ENCODE measurements at places on chromosomes 2 and 18.

GRCh38 chr2:19072161-19072560 is 286.3 kb downstream of the OSR1 start:
- DNase-seq = no peak

DNA sequence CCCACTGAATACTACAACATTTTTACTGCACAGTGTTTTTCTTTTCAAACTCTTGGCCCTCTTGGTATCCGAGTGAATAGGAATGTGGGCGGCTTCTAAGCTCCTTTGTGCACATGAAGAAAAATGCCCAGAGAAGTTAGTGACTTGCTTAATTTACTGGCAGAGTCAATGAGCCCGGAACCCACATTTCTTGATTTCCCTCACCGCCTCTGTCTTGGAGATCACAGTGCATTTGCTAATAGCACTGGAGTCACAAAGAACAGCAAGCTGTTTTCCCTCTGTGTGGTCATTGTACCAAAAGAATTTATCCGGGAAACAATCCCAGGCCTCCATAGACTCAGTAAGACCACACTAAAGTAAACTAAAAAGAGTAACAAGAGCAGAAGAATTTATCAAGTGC is 18.9 kb downstream of the STON1 start:
- DNase-seq = no peak

DNA sequence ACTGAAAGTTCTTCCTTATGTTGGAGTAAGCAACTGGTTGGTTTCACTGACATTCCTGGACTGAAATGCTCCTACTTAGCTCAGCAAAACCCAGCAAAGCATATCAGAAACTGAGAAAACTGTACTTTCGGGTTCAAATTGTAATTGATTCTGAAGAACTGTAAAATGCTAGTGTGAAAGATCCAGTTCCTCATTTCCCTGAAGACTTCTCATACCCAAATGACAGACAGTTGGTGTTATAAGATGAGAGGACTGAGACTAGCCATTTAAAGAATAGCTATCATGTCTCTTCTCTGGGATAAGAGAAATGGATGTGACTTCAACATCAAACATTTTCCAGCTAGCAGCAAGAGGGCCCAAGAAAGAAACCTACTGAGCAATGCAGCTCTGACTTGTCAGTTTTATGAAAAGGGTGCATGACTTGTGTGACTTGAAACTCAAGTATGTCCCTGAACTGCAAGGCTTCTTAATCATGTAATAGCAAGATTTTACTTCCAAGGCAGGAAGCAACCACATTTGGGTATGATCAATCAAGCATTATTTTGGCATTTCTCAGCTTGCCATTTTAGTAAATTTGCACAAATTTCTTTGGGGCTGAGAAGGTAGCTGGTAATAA is 420.3 kb upstream of the MMADHC start:
- no peak for DNase-seq

- DNase-seq = no peak
These were observed 490.0 kb downstream of the TXNL1 start for GRCh38 chr18:56148373-56148772.

DNA sequence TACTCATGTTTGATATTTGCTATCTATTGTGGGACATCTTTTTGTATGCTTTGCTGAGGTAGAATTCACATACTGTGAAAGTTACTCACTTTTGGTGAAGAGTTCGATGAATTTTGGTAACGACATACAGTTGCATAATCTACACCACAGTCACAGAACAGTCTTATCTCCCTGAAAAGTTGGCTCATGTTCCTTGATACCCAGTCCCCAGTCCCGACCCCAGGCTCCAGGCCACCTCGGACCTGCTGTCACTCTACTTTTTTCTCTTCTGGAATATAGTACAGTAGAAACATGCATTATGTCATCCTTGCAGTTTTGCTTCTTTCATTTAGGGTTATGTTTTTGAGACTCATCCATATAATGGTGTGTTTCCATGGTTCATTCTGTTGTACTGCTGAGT is 191.7 kb downstream of the FAM210A start:
- no peak for DNase-seq

- no peak for DNase-seq
These were observed 306.2 kb downstream of the SETBP1 start for GRCh38 chr18:44986933-44987332.

DNA sequence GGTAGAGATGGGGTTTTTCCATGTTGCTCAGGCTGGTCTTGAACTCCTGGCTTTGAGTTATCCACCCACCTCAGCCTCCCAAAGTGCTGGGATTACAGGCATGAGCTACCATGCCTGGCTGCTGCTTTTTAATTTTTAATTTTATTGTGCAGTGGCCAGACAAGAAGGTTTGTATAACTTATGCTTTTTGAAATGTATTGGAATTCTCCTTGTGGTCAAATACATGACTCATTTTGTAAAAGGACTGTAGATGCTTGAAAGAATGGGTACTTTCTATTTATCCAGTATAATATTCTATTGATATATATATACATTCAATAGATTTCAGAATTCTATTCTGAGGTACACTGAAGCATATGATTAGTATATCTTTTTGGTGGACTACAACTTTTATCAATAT is 82.6 kb upstream of the ST3GAL5 start:
- no peak for DNase-seq

DNA sequence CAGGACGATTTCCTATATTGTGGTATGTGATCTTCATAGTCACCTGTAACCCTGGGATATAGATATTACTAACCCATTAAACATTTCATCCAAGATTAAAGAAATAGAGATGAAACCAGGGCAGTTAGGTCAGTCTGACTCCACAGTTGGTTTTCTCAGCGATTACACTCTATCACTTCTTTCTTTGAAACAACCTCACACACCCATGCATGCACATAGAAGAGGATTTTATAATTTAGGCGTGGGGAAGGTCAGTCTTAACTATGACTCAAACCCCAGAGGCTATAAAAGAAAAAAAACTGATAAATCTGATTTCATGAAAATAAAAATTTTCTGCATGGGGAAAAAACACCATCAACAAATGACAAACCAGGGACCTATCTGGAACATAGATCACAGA is 54.2 kb downstream of the BCL2 start:
- no peak for DNase-seq

DNA sequence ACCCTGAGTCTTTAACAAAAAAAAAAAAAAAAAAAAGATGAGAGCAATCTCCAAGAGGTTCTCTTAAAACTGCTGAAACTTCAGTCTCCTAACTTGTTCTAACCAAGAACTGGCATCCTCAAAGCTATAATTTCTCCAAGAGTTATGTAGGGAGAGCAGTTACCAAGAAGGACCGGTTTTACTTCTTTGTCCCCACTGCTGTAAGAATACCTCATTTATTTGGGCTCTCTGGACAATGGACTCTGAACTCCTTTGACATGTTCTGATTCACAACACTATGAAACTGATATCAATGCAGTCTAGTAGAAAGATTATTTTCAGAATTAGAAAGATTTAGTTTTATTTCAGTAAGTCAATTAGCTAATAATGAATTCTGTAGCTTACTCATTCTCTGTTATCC is 84.5 kb upstream of the DTNB start:
- DNase-seq = no peak

GRCh38 chr2:101080211-101081068 is 70.7 kb downstream of the TBC1D8 start:
- no peak for DNase-seq

DNA sequence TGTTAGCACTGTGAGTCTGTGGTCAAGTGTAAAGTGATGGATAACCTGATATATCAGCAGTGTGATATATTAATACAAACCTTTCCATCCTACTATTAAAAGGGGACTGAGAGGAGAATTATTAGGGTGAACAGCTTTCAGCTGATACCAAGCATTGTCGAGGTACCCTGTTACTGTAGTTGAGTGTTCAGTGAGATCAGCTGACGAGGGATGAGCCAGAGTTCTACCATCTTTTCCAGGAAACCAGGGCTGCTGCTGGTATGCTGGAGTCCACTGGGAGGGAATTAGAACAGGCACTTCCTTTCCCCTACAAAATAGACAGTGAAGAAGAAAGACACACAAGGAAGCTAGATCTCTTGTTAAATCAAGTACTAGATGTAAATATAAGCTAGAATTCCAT is 408 bp downstream of the IL18RAP start:
- no peak for DNase-seq

DNA sequence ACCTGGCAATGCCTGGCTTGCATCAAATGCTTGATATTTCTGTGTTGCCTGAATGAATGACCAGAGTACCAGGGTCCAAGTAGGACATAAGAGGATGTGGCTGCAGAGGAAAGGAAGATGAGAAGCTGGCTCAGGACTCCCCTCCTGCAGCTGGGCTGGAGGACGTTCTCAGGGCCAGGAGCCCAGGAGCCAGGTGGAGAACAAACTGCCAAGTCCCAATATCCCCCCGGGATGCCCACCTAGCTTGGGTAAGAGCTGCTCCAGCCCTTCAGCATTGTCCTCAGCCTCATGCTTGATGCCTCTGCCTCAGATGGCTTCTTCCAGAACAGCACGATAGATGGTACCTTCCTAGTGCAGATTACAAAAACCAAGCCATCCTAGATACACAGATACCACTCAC is 8.6 kb upstream of the ATP6V1B1 start:
- no peak for DNase-seq

GRCh38 chr2:233481368-233482142 is 85.0 kb downstream of the USP40 start:
- DNase-seq = peak; percentile 42

- DNase-seq = no peak
These were observed 169.8 kb downstream of the PID1 start for GRCh38 chr2:229101314-229101713.

DNA sequence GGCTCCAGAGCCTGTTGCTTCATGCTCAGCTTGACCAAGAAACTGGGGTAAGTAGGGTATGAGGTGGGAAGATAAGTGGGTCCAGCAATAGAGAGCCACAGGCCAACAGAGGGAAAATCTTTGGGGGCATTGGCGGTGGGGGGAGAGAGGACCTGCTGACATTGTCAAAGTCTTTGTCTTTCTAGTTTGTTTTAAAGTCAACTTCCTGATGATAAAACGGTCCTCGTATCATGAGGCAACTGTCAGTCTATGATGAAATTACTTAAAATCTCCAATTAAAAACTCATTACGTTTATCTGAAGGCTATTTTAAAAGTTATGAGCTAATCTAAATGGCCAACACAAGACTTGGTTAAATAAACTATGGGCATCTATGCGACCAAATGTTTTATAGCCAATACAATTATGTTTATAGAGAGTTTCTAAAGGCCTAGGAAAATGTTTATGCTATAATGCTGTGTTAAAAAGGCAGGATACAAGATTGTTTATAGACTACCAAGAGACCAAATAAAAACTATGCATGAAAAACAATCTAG is 84.4 kb upstream of the CD28 start:
- no peak for DNase-seq

DNA sequence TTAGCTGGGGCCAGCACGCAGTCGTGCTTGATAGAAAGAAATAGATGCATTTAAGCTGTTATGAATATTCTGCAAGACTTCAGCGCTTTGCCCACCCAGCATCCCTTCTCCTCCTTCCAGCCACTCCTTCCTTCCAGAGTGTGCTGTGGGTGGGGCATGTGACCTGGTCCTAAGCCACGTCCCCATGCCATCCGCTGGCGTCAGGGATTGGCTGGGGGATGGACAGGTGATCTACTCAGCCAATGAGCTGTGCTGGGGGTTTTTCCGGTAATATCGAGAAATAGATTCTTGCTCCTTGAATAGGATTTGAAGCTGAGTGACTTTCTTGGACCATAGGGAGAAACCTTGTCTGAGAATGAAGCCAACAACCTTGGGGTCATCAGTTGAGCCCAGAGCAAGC is 4.8 kb upstream of the ZAP70 start:
- DNase-seq = no peak

DNA sequence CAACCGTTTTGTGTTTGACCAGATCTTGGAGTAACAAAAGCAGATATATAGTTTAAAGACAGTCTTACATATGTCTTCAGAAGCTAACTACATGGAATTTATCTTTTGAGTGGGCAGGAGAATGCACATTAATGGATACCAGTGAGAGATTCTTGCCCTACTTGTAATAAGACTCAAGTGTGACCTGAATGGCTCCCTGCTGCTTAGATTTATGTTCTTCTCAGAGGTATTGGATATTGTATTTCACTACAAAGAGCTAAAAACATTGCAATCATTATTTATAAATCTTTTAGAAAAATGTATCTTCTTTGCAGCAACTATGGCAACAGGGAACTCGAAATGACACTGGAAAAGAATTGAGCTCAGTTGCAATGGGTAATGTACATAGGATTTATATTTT is 227.7 kb downstream of the LRRTM4 start:
- DNase-seq = no peak

GRCh38 chr2:177759443-177759842 is 313.1 kb downstream of the PDE11A start:
- DNase-seq = no peak

DNA sequence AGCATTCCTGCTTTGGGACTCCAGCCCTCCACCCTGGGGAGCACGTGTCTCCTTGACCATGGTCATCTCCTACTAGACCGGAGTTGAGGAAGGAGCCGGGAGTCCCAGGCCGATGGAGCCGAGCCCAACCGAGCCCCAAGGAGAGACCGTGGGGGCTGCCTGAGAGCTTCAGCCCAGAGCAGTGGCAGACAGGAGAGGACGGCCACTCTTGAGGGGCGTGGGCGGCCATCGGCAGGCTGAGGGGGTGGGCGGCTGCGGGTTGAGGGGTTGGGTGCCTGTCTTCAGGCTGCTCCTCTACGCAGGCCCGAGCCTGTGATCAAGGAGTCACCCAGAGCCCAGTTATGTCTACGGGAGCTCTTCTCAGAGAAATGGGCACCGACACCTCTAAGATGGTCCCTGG is 158.7 kb downstream of the PXDN start:
- DNase-seq = no peak

GRCh38 chr2:128384956-128385355 is 66.3 kb upstream of the HS6ST1 start:
- no peak for DNase-seq

DNA sequence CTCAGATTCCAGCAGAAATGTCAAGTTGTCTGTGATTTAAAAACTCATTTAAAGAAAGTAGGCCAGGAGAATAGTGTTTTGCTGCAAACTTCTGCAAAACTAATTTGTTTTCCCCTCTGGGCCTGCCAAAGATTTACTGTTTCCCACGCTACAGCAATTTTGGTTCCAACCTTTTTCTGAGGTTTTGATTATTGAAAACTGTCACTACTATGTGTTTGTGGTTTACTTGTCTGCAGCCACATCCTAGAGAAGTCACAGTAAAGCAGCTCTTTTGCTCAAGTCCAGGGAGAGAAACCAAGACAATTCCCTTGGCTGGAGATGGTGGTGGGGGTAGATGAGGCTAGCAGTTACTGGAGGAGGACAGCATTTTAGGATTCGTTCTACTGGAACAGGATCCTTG is 12.8 kb downstream of the IL1R2 start:
- no peak for DNase-seq

DNA sequence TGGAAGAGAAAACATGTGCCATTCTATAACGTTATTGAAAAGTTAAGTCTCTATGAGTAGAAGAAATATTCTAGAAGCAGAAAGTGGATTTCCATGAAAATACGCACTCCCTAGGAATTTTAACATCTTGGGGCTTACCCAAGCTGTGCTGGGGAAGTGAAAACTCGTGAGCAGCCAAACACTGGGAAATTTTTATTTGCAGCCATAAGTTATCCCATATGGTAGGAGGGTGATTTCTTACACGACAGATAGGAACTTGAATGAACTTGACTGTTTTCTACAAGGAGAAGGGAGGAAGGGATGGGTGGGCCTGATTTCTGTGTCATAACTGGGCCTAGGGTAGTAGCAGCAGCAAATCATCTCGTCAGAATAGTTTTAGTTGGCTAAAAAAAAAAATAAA is 272.6 kb downstream of the ETAA1 start:
- DNase-seq = no peak
